SK-N-SH (cell line): ENCODE measurements at places on chromosomes 3 and 15.
A peak's percentile ranks its signal among the peaks of the same experiment; 100 is the strongest.

DNA sequence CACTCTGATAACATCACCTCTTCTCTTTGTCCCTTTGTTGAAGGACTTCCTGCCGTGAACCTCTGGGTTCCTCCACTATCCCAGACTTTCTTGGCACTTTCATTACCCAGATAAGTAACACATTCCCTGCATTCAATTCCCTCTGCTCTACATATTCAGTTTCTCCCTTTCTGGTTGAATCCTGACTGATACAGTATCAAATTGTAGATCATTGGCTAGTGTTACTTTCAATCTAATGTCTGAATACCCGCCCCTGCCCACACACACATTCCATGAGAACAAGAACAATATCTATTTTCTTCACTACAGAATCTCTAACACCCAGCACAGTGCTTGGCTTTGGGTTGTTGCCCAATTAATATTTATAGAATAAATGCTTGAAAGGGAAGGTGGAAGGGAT lies 163.5 kb downstream of the ABHD5 start:
- no peak for DNase-seq

GRCh38 chr3:169591983-169592644 lies 71.4 kb downstream of the MECOM start:
- DNase-seq, result no peak

DNA sequence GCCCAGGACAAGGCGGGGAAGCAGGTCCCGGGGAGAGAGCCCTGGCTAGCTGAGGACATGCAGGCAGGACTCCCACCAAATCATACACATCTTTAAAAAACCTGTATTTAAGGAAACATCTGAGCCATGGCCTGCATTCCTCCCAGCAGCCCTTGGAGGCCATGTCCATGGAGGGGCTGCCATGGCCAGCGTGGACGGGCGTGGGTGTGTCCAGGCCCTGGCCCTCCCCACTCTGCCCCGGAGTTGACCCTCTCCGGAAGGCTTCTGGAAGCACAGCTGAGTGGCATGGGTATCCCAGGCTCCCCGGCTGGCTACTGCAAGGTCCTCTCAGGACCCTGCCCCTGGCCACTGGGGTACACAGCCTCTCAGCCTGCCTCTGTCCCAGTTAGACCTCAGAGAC lies 149.8 kb downstream of the NSMCE3 start:
- no peak for DNase-seq

DNA sequence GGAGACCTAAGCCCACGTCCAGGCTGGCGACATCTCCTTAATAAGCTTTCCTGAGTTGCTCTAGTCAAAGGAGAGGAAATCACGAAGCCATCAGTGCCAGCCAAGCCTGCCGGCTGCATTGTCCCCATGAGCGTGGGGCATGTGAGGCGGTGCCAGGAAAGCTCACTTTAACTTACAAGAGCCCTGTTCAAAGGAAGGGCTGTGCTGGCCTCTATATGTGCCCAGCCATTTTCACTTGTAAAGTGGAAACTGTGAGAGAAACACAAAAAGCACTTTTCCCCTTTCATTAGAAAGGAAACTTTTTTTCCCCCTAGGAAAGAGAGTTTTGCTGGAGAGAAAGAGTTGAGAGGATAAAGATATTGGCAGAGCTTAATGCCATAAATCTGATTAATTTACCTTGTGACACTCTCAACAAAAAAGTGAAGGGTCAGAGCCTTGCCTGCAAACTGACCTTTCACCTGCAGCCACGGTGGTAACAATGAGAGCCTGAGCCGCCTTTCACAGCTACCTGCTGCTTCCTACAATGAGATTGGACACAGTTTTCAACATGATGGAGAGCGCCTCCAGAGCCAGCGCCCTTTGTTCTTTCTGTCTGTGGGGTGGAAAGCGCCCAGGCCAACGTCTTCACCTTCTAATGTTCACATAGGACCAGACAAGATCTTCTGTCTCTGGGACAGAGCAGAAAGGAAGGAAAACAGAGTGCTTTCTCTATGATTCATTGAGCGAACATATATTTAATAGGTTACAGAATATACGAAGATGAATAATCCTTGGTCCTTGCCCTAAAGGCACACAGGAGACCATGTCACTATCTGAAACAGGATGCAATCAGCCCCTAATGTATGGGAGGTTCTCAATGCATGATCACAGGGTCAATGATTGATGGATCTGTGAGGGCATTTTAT lies 233.1 kb upstream of the HES1 start:
- DNase-seq, result no peak

- DNase-seq, result no peak
Observed at GRCh38 chr3:100047455-100048141, 66.7 kb downstream of the FILIP1L start.

DNA sequence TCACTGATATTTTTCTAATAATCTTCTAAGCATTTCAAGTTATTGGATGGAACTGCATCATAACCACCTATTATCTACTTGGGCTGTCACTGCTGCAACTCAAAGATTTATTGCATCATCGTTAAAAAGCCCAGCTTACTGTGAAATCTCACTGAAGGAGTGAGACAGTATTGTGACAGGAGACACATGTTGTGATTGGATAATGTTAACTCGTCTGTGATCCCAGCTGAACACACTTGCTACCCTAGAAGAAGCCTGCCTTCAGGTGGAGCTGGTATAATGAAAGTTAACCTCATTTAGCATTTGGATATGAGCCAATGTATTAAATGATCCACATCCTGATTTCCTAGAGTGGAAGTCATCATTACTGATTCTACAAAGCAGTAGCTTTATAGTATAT lies 138.1 kb downstream of the MAP2K5 start:
- peak; percentile 2 for DNase-seq

- no peak for DNase-seq
Observed at GRCh38 chr15:35014241-35014640, 26.2 kb upstream of the ZNF770 start.
